ENCODE measurements at places on chromosomes 3 and 15.

GRCh38 chr3:115397433-115397832, 225.9 kb upstream of the GAP43 start:
- no peak for DNase-seq

DNA sequence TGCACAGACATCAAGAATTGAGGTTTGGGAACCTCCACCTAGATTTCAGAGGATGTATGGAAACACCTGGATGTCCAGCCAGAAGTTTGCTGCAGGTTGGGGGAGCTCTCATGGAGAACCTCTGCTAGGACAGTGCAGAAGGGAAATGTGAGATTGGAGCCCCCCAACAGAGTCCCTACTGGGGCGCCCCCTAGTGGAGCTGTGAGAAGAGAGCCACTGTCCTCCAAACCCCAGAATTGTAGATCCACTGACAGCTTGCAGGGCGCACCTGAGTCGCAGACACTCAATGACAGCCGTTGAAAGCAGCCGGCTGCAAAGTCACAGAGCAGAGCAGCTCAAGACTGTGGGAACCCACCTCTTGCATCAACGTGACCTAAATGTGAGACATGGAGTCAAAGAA, 34.6 kb upstream of the EPHA6 start:
- DNase-seq: no peak

- DNase-seq: no peak
Observed at GRCh38 chr3:138222942-138223287, 35.8 kb downstream of the ARMC8 start.

DNA sequence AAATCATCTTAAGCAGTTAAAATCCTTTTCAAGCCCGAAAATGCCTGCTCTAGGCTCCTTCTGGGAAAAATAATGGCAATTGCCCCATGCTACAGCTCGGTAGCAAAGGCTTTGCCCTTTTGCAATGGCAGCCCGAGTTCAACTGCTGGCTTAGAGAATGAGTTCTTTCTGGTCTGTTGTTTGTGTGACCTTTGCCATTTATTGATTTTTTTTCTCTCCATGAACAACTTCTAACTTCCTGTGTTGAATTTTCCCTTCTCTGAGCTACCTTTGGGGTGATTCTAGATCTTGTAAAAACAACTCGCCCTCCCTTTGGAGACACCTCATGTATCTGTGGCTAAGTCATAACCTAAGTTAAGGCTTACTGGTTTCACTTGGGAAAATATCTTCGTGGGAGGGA, 139.3 kb downstream of the PLCH1 start:
- DNase-seq: peak; percentile 60

DNA sequence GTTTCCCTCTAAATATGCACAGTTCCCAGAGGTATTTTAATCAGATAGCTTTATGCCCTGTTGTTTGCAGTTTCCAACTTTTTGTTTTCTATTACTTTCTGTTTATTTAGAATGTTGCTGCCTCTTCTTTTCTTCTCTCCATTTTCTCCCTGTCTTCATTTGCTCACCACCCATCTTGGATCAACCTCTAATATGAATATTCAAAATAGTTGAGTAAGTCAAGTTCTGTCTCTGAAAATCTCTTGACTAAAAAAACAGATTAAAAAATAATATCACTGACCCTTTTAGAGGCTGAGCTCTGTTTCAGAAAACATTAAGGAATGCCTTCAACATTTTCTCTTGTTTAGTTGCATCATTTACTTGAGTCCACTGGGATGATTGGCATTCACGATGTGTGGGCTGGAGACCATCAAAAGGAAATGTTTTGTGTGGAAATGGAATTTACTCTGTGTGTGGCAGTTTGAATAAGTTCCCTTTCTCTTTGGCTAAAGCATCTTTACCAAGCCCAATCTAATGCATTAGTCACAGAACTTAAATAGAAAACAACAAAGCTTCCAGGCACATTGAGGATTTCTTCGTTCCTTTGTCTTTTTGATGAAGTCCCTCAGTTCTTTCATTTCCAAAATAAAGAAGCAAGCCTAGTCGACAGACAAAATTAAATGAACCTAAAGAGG, 633.9 kb upstream of the TGFBR2 start:
- DNase-seq: no peak

- DNase-seq: no peak
Observed at GRCh38 chr3:134018850-134019249, 10.9 kb downstream of the SLCO2A1 start.

- no peak for DNase-seq
Observed at GRCh38 chr3:4138150-4138785, 164.9 kb upstream of the SETMAR start.

GRCh38 chr3:159872374-159873109, 116.1 kb upstream of the IL12A start:
- DNase-seq: no peak

- no peak for DNase-seq
Observed at GRCh38 chr3:113953677-113954076, 5.9 kb downstream of the ZDHHC23 start.

- no peak for DNase-seq
Observed at GRCh38 chr15:52441841-52442240, 86.8 kb downstream of the MYO5A start.

GRCh38 chr3:149781741-149782140, 10.6 kb downstream of the ANKUB1 start:
- no peak for DNase-seq

- no peak for DNase-seq
Observed at GRCh38 chr3:25870452-25870851, 80.6 kb downstream of the OXSM start.

DNA sequence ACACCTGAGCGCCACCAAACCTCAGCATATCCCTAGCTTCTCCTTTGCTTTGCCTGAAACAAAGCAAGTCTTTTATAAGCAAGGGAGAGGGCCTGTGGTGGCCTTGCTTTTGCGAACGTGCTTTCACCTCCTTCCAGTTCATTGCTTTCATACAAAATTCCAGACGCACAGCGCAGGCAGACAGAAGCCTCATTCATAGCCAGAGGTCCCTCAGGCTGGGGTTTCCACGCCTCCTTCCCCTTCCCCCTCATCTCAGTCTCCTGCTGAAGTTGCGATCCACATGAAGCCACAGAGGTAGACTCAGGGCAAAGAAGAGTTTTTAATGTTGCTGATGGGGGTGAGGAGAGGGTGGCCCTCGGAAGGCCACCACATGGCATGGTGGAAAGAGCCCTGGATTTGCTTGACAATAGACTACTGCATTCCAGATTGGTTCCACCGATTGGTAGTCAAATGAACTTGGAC, 59.4 kb upstream of the FLNB start:
- DNase-seq: no peak

DNA sequence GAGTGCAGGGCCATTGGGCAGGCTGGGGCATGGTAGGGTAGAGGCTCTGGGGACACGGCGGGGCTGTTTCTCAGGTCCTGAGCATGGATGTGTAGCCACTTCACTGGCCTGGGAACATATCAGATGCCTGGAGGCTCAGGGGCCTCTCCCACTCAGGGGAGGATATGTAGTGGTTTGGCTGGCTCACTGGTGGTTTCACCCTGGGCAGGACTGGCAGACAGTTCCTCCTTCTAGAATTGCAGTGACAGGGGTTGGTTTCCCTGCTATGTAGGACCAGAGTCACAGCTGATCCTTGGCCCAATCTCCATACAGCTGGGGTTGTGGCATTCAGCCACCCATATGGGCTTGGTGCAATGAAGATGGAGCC, 4.8 kb upstream of the ARHGAP31 start:
- no peak for DNase-seq

DNA sequence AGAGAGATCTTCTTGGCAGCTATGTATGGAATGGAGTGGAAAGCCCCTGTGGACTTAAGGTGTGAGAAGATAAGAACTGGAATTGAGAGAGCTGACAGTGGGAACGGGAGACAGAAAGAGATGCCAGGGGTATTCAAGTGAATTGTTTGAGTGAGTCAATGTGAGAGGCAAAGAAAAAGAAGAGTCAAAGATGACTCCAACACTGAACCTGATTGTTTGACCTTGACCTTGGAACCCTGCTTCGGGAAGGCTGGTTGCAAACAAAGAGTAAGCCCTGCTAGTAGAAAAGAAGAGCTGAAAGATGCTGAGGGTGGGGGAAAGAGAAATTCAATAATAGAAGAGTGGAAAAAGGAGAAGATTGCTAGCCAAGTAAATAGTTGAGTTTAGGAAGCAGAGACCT, 238.6 kb downstream of the BBX start:
- no peak for DNase-seq

- DNase-seq: no peak
Observed at GRCh38 chr3:149555927-149556326, 81.4 kb downstream of the TM4SF4 start.

DNA sequence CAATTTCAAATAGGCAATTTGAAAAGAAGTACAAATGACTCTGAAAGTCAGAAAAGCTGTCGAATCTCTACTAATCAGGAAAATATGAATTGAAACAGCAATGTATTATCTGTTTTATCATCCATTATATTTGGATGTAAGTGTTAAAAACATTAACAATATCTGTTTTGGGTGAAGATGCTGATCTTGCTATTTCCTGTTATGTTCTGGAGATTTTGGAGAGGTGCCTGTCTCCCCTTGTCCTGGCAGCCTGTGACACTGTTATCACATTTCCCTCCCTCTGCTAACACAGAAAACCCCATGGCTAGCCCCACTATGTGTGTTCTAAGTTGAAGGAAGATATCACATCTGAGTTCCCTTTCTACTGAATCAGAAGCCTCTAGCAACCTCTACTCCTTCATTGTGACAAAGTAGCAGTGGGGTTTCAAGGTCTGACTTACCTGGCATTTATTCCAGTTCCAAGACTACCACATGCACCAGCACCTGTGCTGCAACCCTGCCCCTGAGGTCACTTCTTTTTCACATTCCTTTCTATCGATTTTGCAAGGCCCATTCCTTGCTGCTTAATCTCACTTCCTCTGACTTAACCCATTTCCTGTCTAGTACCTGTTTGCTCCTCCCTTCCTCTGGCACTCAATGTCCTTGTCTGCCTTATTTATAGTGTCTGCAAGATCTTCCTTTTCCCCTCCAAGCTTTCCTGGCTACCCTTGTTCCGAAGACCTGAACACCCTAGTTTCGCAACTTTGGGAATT, 95.5 kb upstream of the COL8A1 start:
- DNase-seq: no peak

DNA sequence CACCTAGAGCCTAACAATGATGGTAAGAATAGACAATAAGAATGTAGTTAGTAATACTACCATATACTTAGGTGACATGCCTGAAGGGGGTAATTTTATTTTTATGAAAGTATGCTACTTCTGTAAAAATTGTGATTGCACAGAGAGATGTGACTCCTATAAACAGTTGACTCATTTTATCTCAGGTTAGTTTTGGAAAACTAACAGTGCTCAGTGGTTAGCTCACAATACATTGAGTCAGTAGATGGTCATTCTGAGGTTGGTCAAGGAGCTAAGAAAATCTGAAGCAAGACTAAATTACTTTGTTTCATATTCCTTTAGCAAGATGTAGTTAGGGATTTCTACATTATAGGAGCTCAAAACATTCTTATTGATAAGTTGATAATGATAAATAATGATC, 271.0 kb downstream of the EDEM1 start:
- DNase-seq: no peak

DNA sequence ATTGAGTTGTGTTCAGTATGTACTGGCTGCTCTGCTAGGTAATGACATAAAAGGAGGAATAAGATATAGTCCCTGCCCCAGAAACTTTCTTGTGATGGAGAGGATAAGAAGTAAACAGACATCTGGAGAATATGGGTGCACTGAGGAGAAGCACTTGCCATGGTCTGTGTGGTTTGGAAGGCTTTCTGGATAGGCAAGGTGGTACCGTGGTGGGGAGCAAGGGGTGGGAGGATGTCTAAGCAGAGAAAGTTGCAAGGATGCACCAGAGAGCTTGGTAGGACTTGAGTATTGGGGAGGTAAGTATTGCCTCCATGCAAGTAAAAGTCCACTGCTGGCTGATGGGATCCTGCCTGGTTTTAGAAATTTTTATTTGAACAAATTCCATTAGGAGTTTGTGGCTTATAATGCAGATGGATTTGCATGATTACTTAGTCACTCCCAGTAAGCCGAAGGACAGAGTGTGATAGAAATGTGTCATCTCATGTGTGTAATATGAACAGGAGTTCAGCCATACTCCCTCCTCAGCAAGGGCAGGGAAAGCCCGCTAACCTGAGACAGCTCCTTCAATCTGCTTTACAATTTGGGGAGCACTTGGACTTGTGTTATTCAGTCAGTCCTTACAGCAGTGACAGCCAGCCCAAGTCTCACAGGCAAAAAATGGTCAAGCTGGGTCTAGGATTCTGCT, 53.6 kb downstream of the CLSTN2 start:
- DNase-seq: no peak

GRCh38 chr3:195407531-195408409, 35.0 kb downstream of the ACAP2 start:
- DNase-seq: no peak

- peak; percentile 9 for DNase-seq
Observed at GRCh38 chr3:36823806-36824205, 59.5 kb upstream of the DCLK3 start.

- no peak for DNase-seq
Observed at GRCh38 chr15:33032053-33032452, 162.5 kb downstream of the FMN1 start.

GRCh38 chr3:146322216-146322817, 71.4 kb upstream of the PLSCR4 start:
- no peak for DNase-seq

- no peak for DNase-seq
Observed at GRCh38 chr3:133058243-133058642, 20.1 kb downstream of the TMEM108 start.

GRCh38 chr15:60462027-60462426, 16.9 kb downstream of the ICE2 start:
- no peak for DNase-seq

GRCh38 chr3:73558727-73559075, 66.0 kb downstream of the PDZRN3 start:
- DNase-seq: no peak

GRCh38 chr3:170572665-170573253, 13.1 kb downstream of the SLC7A14 start:
- DNase-seq: no peak

DNA sequence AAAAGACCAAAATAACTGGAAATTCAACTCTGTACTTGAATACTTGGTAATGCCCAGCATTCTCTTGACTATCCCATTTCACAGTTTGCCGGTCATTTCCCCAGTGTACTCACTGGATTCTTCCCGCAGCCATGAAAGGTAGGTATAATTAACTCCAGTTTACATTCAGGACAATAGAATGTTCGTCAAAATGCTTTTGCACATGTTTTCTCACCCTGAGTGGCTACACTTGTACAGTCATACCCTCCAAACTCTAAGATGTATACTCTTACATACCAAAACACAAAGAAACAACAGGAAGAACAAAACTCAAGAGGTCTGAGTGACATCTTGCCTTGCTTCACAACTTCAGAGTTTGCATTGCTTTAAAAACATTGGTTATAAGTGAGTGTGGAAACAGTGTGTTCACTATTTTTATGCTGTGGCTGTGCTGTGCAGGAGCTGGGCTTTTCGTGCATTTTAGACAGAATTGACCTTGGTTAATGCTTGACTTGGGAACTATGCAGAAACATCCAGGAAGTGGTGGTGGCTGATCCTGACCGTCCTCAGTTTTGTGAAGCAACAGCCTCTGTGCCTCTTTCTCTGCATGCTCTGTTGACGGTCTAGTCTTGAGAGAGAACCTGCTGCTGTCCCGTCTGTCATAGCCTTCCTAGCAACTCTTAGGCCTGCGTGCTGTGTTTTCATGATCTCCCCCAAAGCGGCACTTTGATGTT, 90.5 kb downstream of the IGF1R start:
- no peak for DNase-seq

GRCh38 chr15:60594071-60594470, 115.1 kb upstream of the ICE2 start:
- DNase-seq: no peak

GRCh38 chr15:80423215-80423614, 19.0 kb downstream of the ARNT2 start:
- DNase-seq: no peak
